ENCODE measurements at places on chromosomes 6 and 20. TPM values are rescaled to one million over a fixed set of nuclear protein-coding genes. Genes with fewer than 3 reads are reported as not detected.
A peak's percentile ranks its signal among the peaks of the same experiment; 100 is the strongest.

- no peak overlapping the region for H3K27ac ChIP-seq
- H3K4me3 ChIP-seq = no peak overlapping the region
- no peaks in the 10 kb centered on the region for H3K27me3 ChIP-seq
- no peak for DNase-seq
- H3K4me1 ChIP-seq = no peaks in the 10 kb centered on the region
These were observed 49.9 kb downstream of the SLC35A1 start for GRCh38 chr6:87522686-87523085.

DNA sequence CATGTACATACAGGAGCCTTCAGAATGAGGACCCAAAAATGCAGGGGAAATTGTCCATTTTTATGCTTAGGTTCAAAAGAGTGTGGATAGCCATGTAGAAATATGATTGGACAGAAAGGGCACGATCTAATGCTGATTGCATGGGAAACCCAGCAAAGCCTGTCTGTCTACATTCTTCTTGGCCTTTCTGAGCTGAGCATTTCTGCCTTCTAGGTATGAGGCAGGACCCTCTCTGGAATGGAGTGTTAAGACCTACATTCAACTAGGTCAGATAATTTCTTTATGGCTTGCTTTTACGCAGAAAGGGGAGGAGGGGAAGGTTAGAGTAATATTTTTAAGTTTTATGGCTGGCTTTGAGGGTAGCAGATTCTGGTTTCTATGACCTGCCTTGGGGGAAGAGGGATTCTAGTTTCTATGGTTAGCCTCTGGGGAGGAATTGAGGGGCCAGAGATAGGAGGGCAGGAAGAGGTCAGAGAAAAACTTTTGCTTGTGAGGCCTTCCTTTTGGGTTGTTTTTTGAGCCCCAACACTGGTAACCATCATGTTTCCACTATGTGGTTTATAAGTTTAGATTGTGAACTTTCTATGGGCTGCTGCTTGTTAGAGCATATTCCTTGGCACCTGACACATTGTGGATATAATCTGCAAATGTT is 63.5 kb downstream of the LYRM2 start:
- H3K27ac ChIP-seq = no peak overlapping the region
- H3K36me3 ChIP-seq = no peaks in the 10 kb centered on the region
- no peak for DNase-seq
- H3K4me1 ChIP-seq = no peaks in the 10 kb centered on the region
- H3K4me3 ChIP-seq = no peak overlapping the region

DNA sequence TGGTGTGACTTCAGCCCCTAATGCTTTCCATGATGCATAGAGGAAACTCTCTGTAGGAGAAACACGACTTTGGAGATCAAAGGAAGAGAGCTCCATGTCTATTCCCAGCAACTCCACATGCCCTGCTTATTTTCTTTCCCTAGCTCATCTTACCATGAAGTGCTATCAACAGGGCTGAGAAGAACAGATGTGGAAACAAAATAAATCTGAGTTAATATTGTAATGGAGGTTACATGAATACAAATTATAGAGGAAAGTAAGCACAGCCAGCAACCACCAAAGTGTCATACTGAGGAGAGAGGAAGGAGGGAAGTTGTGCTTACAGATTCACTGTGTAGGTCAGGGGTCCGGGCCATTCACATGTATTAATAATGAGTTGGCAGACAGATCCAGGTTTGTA is 157.5 kb downstream of the RFPL4B start:
- no peak overlapping the region for H3K4me3 ChIP-seq
- H3K27me3 ChIP-seq = peaks cover 2% of the 10 kb centered on the region
- DNase-seq = no peak
- H3K27ac ChIP-seq = no peak overlapping the region

DNA sequence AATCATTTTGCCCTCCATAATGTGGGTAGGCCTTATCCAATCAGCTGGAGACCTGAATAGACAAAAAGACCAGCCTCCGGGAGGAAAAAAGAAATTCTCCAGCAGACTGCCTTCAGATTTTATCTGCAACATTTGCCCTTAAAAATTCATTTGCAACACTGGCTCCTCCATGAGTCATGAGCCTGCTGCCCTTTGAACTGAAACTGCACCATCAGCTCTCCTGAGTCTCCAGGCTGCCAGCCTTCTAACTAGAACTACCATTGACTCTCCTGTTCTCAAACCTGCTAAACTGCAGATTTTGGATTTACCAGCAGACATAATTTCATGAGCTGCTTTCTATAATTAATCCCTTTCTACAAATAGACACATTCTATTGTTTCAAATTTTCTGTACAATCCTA is 223.9 kb upstream of the THEMIS start:
- no peak overlapping the region for H3K4me3 ChIP-seq
- no peaks in the 10 kb centered on the region for H3K36me3 ChIP-seq
- H3K4me1 ChIP-seq = peaks cover 15% of the 10 kb centered on the region
- no peaks in the 10 kb centered on the region for H3K27me3 ChIP-seq
- DNase-seq = peak; percentile 39

- H3K4me3 ChIP-seq = no peak overlapping the region
- H3K27me3 ChIP-seq = no peaks in the 10 kb centered on the region
- peaks cover 13% of the 10 kb centered on the region for H3K36me3 ChIP-seq
- H3K27ac ChIP-seq = no peak overlapping the region
These were observed 42.4 kb downstream of the RTN4IP1 start for GRCh38 chr6:106586815-106587415.

- H3K27ac ChIP-seq = no peak overlapping the region
- no peak for DNase-seq
- no peaks in the 10 kb centered on the region for H3K27me3 ChIP-seq
- no peak overlapping the region for H3K4me3 ChIP-seq
- H3K36me3 ChIP-seq = peaks cover 26% of the 10 kb centered on the region
These were observed 32.5 kb downstream of the THEMIS start for GRCh38 chr6:127868338-127868737.

DNA sequence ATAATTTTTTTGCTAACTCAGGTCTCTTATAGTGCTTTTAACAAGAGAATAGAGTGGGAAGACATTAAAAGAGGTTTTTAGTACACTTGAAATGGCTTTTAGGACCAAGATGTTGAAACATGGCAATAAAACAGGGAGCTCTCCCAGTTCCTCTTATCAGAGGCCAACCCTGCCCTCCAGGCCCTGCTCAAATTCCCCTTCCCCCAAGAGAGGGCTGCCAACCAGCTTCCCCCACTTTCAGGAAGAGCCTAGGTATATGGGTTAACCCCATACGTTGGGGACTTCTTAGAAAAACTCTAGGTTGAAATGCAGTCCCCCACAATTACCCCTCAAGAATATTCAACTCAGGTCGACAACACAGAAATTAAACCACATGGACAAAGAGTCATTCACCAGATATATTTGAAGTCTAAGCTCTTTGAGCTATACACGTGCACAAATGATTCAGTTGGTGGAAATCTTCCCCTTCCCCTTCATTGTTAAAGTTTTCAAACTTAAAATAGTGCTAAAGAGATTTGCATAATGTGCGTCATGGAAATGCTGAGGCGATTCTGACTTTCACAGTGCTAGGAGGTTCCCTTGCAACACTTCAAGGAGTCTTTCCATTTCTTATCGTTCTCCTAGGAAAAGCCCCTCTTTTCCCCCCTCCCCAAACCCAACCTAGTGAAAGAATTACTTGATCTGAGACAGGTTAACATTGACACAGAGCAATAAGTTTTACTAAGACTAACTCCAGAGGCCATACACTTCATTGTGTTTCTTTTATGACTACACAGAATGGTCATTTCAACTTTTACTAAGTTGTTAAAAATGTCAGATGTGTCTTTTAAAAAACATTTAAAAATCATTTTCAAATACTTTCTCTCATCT is 49.8 kb upstream of the ENPP5 start:
- no peaks in the 10 kb centered on the region for H3K36me3 ChIP-seq
- DNase-seq = peak; percentile 71

DNA sequence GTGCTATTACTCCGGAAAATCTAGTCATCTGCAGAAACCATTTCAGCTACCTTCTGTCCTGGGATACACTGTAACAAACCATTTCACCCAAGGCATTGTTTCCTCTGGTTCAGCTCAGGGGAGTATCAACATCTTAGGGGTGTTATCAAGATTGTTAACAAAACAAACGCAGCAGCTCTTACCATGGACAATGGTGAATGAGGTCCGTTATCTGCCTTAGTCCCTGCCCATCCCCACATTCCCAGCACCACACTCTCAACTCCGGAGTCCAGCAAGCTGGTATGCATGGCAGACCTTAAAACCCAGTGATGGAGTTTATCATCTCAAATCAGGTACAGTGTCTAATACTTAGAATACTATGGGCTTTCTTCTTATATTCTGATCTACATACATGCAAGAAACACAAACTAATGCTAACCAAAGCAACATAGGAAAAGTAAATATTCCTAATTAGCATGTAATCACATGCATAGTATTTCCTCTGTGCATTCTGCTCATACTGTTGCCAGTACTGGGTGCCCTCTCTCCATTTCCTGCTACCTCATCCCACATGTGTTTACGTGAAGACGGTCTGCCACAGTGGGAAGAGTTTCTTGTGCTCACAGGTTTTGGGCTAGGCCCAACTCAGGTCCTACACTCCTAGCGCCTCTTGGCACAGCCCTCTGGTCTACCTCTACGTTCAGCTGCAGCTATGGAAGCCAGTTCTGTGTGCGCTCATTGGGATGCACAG is 123.9 kb downstream of the DTNBP1 start:
- H3K27me3 ChIP-seq = no peaks in the 10 kb centered on the region
- H3K4me1 ChIP-seq = no peaks in the 10 kb centered on the region
- H3K36me3 ChIP-seq = peaks cover 7% of the 10 kb centered on the region
- H3K4me3 ChIP-seq = no peak overlapping the region

DNA sequence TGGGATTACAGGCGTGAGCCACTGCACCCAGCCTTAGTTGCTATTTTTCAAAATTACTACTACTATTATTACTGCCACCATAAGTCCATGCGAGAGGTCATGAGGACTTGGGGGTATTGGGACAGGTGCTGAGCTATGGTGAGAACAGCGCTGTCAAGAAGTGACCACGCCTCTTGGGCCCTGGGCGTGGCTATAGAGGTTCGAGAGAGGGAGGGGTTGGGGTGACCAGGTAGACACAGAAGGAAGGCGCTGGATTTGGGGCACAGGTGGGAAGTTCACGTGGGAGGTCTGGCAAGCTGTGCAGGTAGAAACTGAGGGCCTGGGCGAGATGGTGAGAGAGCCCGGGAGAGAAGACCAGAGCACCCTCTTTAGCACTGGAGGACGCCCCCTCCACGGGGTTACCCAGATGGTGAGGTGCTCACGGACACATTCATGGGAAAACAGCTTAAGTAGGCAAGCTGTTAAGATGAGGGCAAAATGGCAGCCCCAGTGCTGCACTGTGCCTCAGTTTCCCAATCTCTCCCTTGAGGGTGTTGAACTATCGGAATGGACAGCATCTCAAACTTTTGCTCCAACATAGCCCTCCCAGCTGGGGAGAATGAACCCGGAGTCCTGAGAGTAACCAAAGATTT is 61.0 kb downstream of the RAB44 start:
- H3K4me1 ChIP-seq = peaks cover 49% of the 10 kb centered on the region
- H3K27me3 ChIP-seq = peaks cover 3% of the 10 kb centered on the region
- no peaks in the 10 kb centered on the region for H3K36me3 ChIP-seq
- no peak for DNase-seq

- no peak for DNase-seq
- H3K27ac ChIP-seq = no peak overlapping the region
- H3K4me3 ChIP-seq = no peak overlapping the region
- no peaks in the 10 kb centered on the region for H3K4me1 ChIP-seq
- no peaks in the 10 kb centered on the region for H3K36me3 ChIP-seq
These were observed 649.4 kb downstream of the HDGFL1 start for GRCh38 chr6:23218751-23219150.

GRCh38 chr6:52538252-52538900 is 38.5 kb downstream of the TRAM2 start:
- H3K27ac ChIP-seq = no peak overlapping the region
- peaks cover 51% of the 10 kb centered on the region for H3K4me1 ChIP-seq
- H3K27me3 ChIP-seq = no peaks in the 10 kb centered on the region
- no peak overlapping the region for H3K4me3 ChIP-seq
- DNase-seq = no peak

DNA sequence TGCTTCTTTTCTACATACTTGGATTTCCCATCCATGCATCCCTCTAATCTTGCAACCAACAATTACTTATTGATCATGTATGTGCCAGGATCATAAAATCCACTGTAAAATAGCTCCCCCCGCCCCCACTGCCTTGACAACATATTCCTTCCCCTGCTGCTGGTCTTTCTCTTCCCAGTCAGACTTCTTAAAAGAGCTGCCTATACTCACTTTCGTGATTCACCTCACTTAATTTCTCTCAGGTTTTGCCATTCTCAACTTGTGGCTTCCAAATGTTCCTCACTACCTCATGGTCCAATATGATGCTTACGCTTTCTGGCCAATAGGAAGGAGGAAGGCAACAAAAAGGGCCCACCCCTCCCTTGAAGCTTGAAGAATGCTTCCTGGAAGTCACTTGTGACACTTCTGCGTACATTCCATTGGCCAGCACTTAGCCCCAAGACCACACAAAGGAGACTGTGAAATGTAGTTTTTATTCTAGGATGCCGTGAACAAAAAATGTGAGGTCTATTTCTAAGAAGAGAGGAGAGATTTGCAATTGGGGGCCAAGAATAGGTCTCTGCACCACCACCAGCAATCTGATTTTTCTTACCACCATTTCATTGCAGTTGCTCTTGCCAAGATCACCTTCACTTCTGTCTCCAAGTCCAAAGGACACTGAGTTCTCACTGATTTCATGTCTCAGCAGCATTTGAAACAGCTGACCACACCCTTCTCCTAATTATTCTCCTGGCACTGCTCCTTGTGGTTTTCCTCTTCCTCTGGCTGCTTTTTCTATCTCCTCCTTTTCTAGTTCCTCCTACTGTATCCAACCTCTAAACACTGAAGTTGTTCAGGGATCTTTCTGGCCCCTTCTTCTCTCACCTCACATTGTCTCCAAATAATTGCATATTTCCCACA is 30.8 kb downstream of the CD164 start:
- DNase-seq = no peak
- H3K4me3 ChIP-seq = no peak overlapping the region
- peaks cover 28% of the 10 kb centered on the region for H3K36me3 ChIP-seq
- peaks cover 6% of the 10 kb centered on the region for H3K4me1 ChIP-seq
- H3K27ac ChIP-seq = no peak overlapping the region

DNA sequence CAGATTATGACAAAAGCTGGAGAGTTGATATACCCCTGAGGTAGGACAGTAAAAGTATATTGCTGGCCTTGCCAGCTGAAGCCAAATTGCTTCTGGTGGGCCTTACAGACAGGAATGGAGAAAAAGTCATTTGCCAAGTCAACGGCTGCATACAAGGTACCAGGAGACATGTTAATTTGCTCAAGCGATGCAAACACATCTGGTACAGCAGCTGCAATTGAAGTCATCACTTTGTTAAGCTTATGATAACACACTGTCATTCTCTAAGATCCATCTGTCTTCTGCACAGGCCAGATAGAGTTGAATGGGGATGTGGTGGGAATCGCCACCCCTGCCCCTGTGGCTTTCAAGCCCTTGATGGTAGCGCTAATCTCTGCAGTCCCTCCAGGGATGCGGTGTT is 40.4 kb upstream of the POPDC3 start:
- no peak overlapping the region for H3K27ac ChIP-seq
- H3K27me3 ChIP-seq = peaks cover 12% of the 10 kb centered on the region
- no peak for DNase-seq
- H3K36me3 ChIP-seq = no peaks in the 10 kb centered on the region

Gene ERVFRD-1
- total RNA-seq = not detected

Gene RAB32
- 1.1 TPM for total RNA-seq

Gene CAP2
- not detected for total RNA-seq

Gene RCAN2
- 0.57 TPM for total RNA-seq

Gene TXLNB
- total RNA-seq = 0.26 TPM

Gene SYCP2
- total RNA-seq = 1.5 TPM
